Kidney (tissue), 22 donors: ENCODE measurements at places on chromosomes 5 and 9. TPM values are rescaled to one million over a fixed set of nuclear protein-coding genes. Genes with fewer than 3 reads are reported as not detected.

The SERF1A gene
- total RNA-seq: 8.6 TPM

The SCAI gene
- total RNA-seq: 6.9 TPM

The CARD9 gene
- total RNA-seq: 7.0 TPM

The ABLIM3 gene
- 21.7 TPM for total RNA-seq

The NR2F1 gene
- total RNA-seq: 49.5 TPM

The SHC3 gene
- total RNA-seq: 1.5 TPM

The SELENOP gene
- 305 TPM for total RNA-seq

The LCP2 gene
- 48.8 TPM for total RNA-seq

The SLC6A7 gene
- not detected for total RNA-seq

The BNC2 gene
- 37.9 TPM for total RNA-seq

The PRDM9 gene
- not detected for total RNA-seq

The GLRA1 gene
- not detected for total RNA-seq

The BSPRY gene
- 14.5 TPM for total RNA-seq

DNA sequence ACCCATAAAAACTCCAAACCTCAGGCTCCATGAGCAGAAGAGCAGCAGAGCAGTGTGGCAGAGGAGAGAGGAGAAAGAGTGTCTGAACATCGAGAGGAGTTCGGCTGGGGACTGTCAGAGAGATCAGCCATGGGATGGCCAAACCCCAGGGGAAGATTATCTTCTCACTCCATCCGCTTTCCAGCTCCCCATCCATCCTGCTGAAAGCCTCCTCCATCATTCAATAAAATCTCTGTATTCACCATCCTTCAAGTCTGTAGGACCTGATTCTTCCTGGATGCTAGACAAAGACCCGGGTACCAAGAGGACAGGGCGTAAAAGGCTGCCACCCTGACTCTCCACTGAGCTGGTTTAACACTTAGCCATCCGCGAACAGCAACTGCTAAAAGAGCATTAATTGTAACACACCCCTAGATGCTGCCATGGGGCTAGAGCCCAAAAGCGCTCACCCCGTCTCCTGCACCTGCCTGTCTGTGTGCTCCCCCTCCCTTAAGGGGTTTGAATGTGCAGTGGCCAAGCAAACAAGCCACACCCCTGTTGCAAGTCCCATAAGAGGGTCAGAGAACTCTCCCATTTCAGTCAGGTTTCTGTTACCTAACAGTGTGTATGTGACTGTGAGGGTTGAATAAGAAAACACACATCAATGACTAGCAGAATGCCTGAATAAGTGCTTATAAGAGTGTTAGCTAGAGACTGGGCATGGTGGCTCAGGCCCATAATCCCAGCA lies 13.9 kb upstream of the SELENOP start:
- H3K36me3 ChIP-seq: no peaks in the 10 kb centered on the region
- no peak for DNase-seq
- H3K27ac ChIP-seq: no peak overlapping the region
- H3K27me3 ChIP-seq: no peaks in the 10 kb centered on the region
- no peaks in the 10 kb centered on the region for H3K4me1 ChIP-seq
- H3K4me3 ChIP-seq: no peak overlapping the region

DNA sequence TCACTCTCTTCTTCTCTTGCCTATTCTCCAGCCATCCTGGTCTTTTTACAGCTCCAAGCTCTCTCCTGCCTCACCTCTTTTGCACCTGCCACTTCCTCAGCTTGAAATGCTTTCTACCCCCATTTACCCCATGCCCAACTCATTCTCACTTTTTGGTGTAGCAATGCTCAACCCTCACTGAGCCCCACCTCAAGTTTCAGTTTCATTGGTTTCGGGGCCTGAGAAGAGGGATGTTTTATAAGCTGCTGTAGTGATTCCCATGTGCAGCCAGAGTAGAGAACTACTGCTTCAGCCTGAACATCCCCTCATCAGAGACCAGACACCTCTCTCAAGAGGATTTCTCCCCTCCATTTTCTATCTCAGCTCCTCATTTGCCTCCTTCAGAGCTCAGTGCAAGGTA lies 45.2 kb upstream of the FYB1 start:
- H3K27me3 ChIP-seq: no peaks in the 10 kb centered on the region
- no peaks in the 10 kb centered on the region for H3K4me1 ChIP-seq
- H3K27ac ChIP-seq: no peak overlapping the region
- H3K4me3 ChIP-seq: no peak overlapping the region
- H3K36me3 ChIP-seq: no peaks in the 10 kb centered on the region

DNA sequence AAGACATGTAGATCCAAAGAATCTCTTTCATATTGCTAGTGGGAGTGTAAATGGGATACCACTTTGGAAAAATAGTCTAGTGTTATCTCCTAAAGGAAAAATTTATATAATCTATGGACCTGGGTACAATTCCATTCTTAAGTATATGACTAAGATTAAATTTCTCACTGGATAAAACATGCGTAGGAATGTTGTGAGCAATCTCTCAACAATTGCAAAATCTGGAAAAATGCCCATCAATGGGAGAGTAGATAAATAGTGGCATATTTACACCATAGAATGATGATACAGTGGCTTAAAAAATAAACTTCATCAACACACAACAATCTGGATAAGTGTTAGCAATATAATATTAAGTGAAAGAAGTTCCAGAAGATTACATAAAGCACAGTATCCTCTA lies 469.5 kb downstream of the MAN2A1 start:
- no peak for DNase-seq
- H3K27ac ChIP-seq: no peak overlapping the region
- no peaks in the 10 kb centered on the region for H3K4me1 ChIP-seq
- H3K36me3 ChIP-seq: no peaks in the 10 kb centered on the region
- H3K4me3 ChIP-seq: no peak overlapping the region
- H3K27me3 ChIP-seq: no peaks in the 10 kb centered on the region

- no peaks in the 10 kb centered on the region for H3K36me3 ChIP-seq
- no peak overlapping the region for H3K27ac ChIP-seq
- no peak for DNase-seq
- no peaks in the 10 kb centered on the region for H3K4me1 ChIP-seq
- H3K4me3 ChIP-seq: no peak overlapping the region
Observed at GRCh38 chr5:148230240-148230639, 8.1 kb upstream of the MARCOL start.

- no peak overlapping the region for H3K4me3 ChIP-seq
- H3K27ac ChIP-seq: no peak overlapping the region
- H3K4me1 ChIP-seq: no peaks in the 10 kb centered on the region
- H3K27me3 ChIP-seq: no peaks in the 10 kb centered on the region
Observed at GRCh38 chr9:110316261-110317075, 21.2 kb downstream of the TXNDC8 start.

DNA sequence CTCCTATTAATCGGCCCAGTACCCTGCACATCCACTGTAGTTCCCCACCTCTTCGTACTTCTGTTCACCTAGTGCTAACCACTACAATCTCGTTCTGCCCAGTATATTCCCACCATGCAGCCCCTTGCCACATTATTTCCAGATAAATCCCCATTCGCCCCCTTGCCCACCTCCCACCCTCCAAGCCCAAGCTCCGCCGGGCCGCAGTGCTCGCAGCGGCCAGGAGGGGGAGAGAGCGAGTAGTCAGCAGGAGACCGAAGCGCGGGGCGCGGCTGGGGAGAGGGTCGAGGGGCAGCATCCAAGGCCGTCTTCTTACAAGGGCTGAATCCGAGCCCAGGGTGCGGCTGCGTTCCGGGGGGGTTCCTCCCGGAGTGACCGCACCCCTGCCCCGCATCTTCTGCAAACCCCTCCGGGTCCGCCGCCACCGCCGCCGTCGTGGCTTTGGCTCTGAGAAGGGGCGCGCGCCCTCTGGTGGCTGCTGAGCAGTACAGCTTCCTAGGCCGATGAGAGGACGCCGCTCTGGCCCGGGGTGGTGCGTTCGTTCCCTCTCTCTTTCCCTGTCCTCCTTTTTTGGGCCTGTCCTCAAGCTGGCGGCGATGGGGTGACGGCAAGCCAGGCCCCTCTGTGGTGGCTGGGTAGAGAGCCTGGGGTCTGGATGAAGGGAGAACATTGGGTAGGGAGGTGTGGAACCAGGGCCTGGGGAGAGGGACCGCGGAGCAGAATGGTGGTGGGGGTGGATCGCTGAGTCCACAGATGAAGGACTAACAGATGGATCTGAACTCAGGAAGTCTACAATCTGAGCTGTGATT lies 30.0 kb upstream of the PSD2 start:
- H3K36me3 ChIP-seq: no peaks in the 10 kb centered on the region
- H3K27me3 ChIP-seq: no peaks in the 10 kb centered on the region
- H3K4me1 ChIP-seq: peaks cover 8% of the 10 kb centered on the region
- H3K27ac ChIP-seq: peak overlapping the region; percentile 22
- peak; percentile 88 for DNase-seq
- H3K4me3 ChIP-seq: peak overlapping the region; percentile 61

- no peaks in the 10 kb centered on the region for H3K27me3 ChIP-seq
- H3K4me1 ChIP-seq: no peaks in the 10 kb centered on the region
- DNase-seq: no peak
Observed at GRCh38 chr9:72665421-72665820, 144.0 kb downstream of the TMC1 start.

DNA sequence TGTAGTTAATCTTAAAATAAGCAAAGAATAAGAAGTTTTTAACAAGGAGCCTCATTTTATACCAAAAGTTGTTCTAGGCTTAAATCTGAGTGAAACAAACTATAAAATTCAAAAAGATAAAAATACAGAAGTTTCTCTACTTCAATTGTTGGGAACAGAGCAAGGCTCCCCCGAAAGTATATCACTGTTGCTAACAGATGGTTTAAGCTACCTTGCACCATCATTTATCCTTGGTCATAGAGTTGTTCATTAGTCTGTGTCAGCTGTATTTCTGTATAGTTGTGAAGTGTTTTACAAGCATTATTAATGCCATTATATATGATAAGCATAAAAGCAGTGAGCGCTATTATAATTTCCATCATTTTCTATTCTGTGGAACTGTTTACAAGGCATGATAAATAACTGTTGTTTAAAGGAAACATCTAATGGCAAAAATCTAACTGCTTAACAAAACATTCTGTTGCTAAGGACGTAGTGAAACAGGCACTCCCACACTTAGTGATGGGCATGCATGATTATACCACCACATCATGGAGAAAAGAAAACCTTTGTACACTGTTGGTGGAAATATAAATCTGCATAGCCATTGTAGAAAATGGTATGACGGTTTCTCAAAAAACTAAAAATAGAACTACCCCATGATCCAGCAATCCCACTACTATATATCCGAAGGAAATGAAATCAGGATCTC lies 23.3 kb upstream of the ACO1 start:
- H3K36me3 ChIP-seq: no peaks in the 10 kb centered on the region
- no peak overlapping the region for H3K27ac ChIP-seq

GRCh38 chr9:77156646-77157371 lies 20.5 kb upstream of the VPS13A start:
- no peak overlapping the region for H3K4me3 ChIP-seq
- H3K36me3 ChIP-seq: no peaks in the 10 kb centered on the region
- no peak for DNase-seq
- no peaks in the 10 kb centered on the region for H3K27me3 ChIP-seq
- no peaks in the 10 kb centered on the region for H3K4me1 ChIP-seq
- H3K27ac ChIP-seq: no peak overlapping the region

GRCh38 chr5:140575309-140575708 lies 10.7 kb downstream of the SLC35A4 start:
- no peak overlapping the region for H3K27ac ChIP-seq
- peak; percentile 22 for DNase-seq
- no peaks in the 10 kb centered on the region for H3K4me1 ChIP-seq
- no peak overlapping the region for H3K4me3 ChIP-seq
- no peaks in the 10 kb centered on the region for H3K36me3 ChIP-seq
- H3K27me3 ChIP-seq: no peaks in the 10 kb centered on the region

- no peaks in the 10 kb centered on the region for H3K36me3 ChIP-seq
- H3K4me3 ChIP-seq: peak overlapping the region; percentile 56
- no peaks in the 10 kb centered on the region for H3K27me3 ChIP-seq
- no peak overlapping the region for H3K27ac ChIP-seq
Observed at GRCh38 chr9:105656131-105656921, 5.9 kb upstream of the TAL2 start.

DNA sequence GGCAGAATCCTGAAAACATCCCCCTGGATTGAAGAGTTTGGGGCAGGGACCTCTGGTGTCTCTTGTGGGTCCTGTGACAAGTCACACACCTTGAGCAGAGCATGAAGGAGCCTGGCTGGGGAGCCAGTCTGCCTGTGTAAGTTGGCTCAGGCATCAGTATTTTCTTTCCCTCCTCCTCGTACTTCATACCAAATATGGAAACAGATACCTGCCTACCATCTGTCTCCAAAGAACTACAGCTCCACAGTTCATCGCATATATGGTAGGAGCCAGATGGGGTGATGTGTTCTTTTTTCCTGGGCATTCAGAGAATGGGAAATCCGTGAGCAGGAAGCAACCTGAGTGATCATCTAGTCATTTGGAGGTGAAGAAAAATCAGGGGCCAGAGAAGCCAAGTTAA lies 177.3 kb upstream of the RAD23B start:
- H3K36me3 ChIP-seq: no peaks in the 10 kb centered on the region
- no peaks in the 10 kb centered on the region for H3K4me1 ChIP-seq
- H3K27me3 ChIP-seq: no peaks in the 10 kb centered on the region
- H3K27ac ChIP-seq: no peak overlapping the region
- DNase-seq: no peak

DNA sequence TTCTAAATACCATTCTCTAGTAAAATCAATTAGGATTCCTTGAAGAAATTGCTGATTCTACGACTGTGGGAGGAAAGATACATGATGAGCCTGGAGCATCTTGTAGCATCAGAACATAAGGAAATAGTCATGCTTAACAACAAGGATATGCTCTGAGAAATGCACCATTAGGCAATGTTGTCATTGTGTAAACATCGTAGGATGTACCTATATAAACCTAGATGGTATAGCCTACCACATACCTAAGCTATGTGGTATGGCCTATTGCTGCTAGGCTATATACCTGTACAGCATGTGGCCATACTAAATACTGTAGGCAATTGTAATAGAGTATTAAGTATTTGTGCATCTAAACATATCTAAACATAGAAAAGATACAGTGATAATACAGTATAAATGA lies 77.4 kb upstream of the VCAN start:
- no peaks in the 10 kb centered on the region for H3K27me3 ChIP-seq
- no peak overlapping the region for H3K4me3 ChIP-seq
- H3K36me3 ChIP-seq: no peaks in the 10 kb centered on the region
- no peak for DNase-seq
- no peaks in the 10 kb centered on the region for H3K4me1 ChIP-seq

DNA sequence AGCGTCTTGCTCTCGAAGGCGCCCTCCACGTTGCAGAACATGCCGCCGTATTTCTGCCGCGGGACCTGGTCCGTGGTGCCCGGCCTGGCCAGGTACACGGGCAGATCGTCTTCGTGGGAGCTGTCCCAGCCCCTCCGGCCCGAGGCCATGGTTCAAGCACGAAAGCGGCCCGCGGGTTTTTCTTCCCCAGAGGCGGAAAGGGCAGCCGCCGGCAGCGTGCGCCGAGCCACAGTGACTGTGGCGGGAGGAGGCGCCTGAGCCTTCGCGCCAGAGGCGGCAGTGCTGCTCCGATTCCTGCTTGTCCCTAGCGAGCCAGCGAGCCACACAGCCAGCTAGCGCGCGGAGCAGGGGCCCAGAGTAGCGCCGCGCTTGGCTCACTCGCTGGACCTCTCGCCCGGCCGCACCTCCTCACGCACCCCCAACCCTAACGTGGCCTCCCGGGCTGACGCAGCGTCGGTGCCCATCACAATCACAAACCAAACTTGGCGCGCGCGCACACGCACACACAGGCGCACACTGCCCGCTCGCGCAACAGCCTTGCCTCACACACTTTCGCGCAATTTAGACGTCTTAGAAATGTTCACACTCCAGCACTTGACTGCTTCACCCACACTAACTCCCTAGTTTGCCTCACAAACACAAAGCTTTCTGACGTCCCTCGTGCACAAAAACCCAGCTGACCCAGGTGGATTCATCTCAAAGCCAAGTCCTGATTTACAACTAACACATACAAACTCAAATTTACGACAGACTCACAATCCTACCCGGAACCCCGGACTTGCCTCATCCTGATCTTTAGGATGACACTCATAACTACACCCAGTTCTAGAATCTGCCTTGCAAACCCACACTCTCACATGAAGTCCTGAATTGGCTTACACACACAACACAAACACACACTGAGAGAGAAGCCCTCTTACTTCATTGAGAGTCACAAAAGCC lies at the start of gene DPYSL3:
DPYSL3 (minus strand) TSS at position 359 of the 942 bp plus-strand sequence; CDS start at position 149, 210 bp downstream.
- no peaks in the 10 kb centered on the region for H3K4me1 ChIP-seq
- peak; percentile 82 for DNase-seq
- H3K36me3 ChIP-seq: no peaks in the 10 kb centered on the region
